Stimulated activated CD8-positive, alpha-beta memory T cell treated with anti-CD3 and anti-CD28 coated beads, Interleukin-15, amount 100 ng/mL, for 24 hours (primary cell): ENCODE measurements at places on chromosomes 16 and 17.

GRCh38 chr16:73418691-73419090 lies 370.8 kb upstream of the ZFHX3 start:
- DNase-seq = no peak

GRCh38 chr17:80036715-80037477 lies 454 bp downstream of the CCDC40 start:
- DNase-seq = no peak

GRCh38 chr16:75238132-75238852 lies 13.1 kb downstream of the BCAR1 start:
- no peak for DNase-seq

GRCh38 chr16:77214411-77215138 lies 15.4 kb downstream of the SYCE1L start:
- DNase-seq = no peak
